GM23248 (cell line): ENCODE measurements at places on chromosomes 3 and 15.

GRCh38 chr15:97502038-97502437 is 458.5 kb upstream of the ARRDC4 start:
- H3K27ac ChIP-seq = no peak overlapping the region
- no peak overlapping the region for H3K4me3 ChIP-seq
- H3K4me1 ChIP-seq = no peaks in the 10 kb centered on the region
- DNase-seq = no peak
- H3K36me3 ChIP-seq = no peaks in the 10 kb centered on the region
- H3K27me3 ChIP-seq = no peaks in the 10 kb centered on the region

GRCh38 chr15:81155375-81156218 is 21.5 kb downstream of the CFAP161 start:
- no peak overlapping the region for H3K4me3 ChIP-seq
- H3K27me3 ChIP-seq = no peaks in the 10 kb centered on the region
- DNase-seq = peak; percentile 80
- no peak overlapping the region for H3K27ac ChIP-seq

DNA sequence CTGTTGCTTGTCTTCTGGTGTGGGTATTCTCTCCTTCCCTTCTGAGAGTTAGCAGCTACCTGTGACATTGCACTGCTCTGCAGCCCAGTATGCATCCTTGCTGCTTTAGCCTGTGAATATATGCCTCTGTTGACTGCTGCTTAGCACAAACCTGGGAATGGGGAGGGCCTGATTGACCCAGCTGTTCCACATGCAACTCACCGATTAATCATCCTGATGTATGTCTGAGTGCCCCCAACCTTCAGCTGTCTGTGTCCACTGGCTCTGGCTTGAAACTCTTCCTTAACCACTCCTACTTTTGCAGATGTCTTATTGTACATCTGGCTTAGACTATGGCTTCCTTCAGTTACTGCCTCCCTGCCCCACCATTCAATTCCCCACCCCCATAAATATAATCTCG is 119.1 kb downstream of the RASA2 start:
- no peaks in the 10 kb centered on the region for H3K27me3 ChIP-seq
- peaks cover 44% of the 10 kb centered on the region for H3K36me3 ChIP-seq
- H3K4me1 ChIP-seq = no peaks in the 10 kb centered on the region
- H3K4me3 ChIP-seq = no peak overlapping the region

- 0 out of 2 replicates have a peak, but pooled peaks cover 3% of the 10 kb centered on the region for H3K36me3 ChIP-seq
- no peaks in the 10 kb centered on the region for H3K27me3 ChIP-seq
- no peak overlapping the region for H3K4me3 ChIP-seq
- no peak for DNase-seq
- H3K4me1 ChIP-seq = no peaks in the 10 kb centered on the region
Observed at GRCh38 chr3:195372220-195372619, 70.6 kb downstream of the ACAP2 start.

- H3K4me1 ChIP-seq = no peaks in the 10 kb centered on the region
- H3K27ac ChIP-seq = no peak overlapping the region
- no peaks in the 10 kb centered on the region for H3K36me3 ChIP-seq
- DNase-seq = peak; percentile 66
Observed at GRCh38 chr15:92714077-92714476, 58.5 kb upstream of the FAM174B start.

- no peak for DNase-seq
- H3K36me3 ChIP-seq = no peaks in the 10 kb centered on the region
- no peak overlapping the region for H3K4me3 ChIP-seq
- no peaks in the 10 kb centered on the region for H3K27me3 ChIP-seq
Observed at GRCh38 chr3:155228676-155229075, 64.8 kb downstream of the STRIT1 start.
